ENCODE measurements at places on chromosomes 1 and 21.

DNA sequence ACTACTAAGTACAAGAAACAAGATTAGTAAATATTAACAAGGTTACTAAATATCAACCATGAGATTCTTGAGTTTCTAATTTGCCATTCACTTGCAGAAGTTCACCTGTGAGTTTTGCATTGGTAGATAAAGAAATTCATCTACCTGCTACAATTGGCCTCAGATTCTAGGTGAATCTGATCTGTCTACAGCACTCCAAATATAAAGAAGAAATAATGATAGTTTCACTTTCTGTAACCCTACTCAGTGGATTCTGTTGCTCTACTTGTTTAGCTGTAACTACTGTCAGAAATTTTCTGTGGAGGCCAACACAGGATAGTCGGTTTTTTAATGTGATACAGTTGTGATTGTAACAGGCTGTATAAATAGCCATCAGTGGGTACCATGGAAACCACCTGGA is 118.6 kb downstream of the NR5A2 start:
- DNase-seq, result no peak

DNA sequence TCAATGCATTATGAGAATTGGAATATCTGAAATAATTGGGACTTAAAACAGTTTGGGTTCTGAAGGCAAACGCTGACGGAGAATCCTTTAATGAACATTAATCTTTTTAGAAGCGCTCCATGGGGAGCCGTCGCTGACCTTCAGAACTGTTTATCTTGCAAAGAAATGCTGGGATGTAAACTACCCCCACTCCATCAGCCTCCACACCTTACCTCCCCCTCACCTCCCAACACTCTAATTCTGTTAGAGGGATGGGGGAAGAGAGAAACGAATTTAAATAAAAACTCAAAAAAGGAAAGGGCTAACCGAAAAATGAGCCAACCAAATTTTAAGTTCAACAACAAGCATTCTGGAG is 44.1 kb upstream of the DNAJC6 start:
- DNase-seq, result no peak

- DNase-seq, result no peak
Measured at GRCh38 chr1:55702064-55702463, 486.9 kb upstream of the USP24 start.

GRCh38 chr21:42850866-42851391 is 28.4 kb downstream of the WDR4 start:
- peak; percentile 53 for DNase-seq

DNA sequence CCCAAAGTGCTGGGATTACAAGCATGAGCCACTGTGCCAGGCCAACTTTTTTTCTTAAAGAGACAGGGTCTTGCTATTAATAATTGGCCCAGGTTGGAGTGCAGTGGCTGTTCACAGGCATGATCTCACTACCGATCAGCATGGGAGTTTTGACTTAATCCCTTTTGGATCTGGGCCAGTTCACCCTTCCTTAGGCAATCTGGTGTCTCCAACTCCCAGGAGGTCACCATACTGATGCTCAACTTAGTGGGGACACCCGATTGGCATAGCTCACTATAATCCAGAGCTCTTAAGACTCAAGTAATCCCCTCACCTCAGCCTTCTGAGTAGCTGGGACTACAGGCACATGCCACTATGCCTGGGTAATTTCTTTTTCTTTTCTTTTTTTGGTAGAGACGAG is 64.2 kb upstream of the SCYL3 start:
- DNase-seq, result no peak

- no peak for DNase-seq
Measured at GRCh38 chr21:36861595-36862323, 104.7 kb downstream of the HLCS start.

DNA sequence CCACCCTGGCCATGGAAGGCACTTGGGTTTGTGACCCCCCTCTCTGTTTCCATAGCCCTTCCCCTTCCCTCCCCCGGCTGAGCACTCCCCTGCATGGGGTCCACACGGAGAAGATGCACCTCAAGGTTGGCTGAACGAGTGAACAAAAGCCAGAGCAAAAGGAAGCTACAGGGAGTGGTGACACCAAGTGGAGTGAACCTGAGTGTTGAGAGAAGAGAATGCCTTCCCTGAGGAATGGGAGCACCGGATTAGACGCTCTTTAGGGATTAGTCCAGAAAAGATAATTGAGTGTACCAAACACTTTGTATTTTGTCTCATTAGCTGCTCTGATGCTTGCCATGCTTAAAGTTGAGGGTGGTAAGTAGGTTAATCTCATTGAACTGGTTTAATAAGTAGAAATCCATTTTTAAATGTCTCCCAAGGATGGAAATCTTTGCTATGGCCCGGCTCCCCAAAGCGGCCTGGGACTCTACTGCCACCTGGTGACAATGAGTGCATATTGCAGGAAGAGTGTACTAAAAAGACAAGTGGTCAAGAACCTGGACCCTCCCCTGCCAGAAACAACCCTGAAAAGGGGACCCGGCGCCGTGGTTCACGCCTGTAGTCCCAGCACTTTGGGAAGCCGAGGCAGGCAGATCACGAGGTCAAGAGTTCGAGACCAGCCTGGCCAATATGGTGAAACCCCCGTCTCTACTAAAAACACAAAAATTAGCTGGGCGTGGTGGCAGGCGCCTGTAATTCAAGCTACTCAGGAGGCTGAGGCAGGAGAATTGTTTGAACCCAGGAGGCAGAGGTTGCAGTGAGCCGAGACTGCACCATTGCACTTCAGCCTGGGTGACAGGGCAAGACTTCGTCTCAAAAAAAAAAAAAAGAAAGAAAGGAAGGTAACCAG is 150.6 kb upstream of the ZC3H12A start:
- peak; percentile 29 for DNase-seq

DNA sequence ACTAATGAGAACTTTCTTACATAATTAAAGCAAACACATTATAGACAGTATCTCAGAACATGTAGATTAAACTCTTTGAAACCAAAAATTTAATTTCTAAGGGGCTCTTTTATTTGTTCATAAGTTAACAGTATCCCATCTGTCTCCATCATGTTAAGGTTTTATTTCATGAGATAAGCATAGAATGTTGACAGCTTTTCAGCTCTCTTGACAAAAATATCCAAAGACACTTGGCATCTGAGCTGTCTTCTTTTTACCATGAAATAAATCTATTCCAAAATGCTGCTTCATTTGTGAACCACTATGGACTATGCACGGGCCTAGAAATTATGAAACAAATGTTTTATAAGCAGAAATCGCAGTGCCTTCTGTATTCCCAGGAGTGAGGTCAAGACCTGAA is 45.2 kb downstream of the SCYL3 start:
- no peak for DNase-seq

GRCh38 chr1:216936779-216937178 is 213.6 kb upstream of the ESRRG start:
- no peak for DNase-seq

DNA sequence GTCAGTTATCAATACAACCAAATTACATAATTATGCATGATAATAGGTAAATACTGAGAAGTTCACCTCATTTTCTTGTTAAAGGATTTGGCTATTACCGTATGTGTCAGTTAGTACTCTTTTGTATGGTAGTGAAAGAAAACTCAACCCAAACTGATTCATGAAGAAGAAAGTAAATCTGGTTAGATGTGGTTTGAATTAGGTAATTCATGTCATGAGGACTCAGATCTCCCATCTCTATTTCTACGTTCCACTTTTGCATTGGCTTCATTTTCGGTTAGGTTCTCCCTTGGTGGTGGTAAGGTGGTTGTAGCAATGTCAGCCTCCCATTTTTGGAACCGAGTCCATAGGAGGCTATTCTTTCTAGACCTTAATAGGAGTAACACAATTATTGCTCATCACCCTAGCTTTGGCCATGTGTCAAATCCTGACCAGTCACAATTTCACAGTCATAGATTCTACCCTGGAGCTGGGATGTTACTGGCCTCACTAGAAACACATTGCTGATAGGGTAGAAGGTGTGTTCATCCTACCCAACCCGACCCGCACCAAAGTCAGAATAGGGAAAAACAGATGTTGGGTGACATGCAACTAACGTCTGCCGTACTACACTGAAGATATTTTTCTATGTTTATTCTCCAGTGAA is 97.6 kb downstream of the OSBPL9 start:
- DNase-seq, result no peak

- no peak for DNase-seq
Measured at GRCh38 chr1:26874896-26875295, 11.9 kb downstream of the SFN start.

DNA sequence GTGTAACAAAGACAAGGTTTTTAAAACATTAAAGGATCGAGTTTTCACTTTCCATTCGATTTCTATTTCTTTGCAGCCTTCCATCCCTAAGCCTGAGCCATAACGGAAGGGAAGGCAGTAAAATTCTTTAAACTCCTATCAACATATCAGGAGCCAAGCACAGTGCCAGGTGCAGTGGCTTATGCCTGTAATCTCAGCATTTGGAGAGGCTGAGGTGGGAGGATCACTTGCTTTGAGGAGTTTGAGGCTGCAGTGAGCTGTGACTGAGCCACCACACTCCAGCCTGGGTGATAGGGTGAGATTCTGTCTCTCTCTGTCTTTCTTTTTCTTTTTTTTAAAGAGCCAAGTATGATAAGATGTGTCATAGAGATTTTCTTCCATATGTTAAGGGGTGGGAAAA is 217.5 kb upstream of the GREM2 start:
- no peak for DNase-seq

DNA sequence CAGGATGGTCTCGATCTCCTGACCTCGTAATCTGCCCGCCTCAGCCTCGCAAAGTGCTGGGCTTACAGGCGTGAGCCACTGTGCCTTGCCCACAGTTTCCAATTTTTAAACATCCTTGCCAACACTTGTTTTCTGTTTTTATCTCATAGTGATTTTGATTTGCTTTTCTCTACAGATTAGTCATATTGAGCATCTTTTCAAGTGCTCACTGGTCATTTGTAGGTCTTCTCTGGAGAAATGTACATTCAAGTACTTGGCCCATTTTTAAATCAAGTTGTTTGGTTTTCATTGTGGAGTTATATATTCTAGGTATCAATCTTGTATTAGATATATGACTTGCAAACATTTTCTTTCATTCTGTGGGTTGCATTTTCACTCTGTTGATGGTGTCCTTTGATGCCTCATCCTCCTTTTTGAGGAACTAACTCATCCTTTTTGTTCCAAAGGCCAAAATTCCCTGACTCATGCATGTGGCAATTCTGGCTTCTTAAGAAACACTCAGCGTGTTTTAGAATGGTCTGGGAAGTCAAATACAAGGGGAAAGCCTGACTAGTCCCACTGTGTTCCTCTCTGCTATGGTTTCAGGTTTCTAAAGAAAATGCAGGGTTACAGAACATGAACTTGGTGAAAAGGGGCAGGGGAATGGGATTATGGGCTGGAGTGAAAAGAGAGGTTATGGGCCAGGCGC is 37.3 kb downstream of the PTAFR start:
- no peak for DNase-seq

DNA sequence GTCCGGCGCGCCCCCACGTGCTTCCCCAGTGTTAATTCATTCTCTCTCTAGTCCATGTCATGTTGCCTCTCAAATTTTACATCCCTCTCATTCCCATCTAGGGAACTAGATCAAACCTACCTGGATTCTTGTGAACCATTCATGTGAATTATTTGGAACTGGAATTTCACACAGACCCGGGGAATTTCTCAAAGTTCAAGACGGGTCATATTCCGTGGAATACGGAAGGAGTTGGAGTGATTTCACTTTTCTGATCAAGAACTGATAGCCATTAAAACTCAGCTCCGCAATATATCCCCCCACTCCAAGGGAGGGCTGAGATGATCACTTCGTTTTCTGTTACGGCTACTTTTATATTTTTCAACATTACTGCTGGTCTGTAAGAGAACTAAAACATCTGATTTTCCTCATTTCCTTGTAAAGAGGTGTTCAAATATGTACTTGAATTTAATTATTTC is 1.0 kb upstream of the ENO1 start:
- DNase-seq, result no peak

GRCh38 chr1:3553166-3553939 is 58.0 kb downstream of the MEGF6 start:
- DNase-seq, result no peak

GRCh38 chr1:181149326-181150125 is 61.0 kb downstream of the IER5 start:
- DNase-seq, result no peak

GRCh38 chr1:117642963-117643362 is 37.1 kb downstream of the TENT5C start:
- no peak for DNase-seq

DNA sequence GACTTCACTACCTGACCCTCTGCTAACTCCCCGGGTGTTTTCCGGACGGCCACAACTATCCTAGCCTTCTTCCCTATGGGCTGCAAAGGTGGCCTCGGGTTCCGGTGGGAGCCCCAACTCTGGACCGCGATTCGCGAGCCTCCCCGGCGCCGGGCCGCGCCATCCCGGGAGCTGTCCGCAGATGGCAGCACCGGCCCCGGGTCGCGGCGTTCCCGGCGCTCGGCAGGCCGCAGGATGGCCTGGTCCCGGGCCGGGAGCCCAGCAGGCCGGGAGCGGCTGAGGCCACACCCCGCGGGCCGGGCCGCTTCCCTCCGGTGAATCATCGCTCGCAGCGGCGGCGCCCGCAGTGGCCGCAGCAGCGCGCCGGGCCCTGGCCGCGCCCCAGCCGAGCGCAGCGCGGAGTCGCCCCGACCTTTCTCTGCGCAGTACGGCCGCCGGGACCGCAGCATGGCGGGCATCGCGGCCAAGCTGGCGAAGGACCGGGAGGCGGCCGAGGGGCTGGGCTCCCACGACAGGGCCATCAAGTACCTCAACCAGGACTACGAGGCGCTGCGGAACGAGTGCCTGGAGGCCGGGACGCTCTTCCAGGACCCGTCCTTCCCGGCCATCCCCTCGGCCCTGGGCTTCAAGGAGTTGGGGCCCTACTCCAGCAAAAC is at the start of gene CAPN2:
TSS of gene CAPN2 (plus strand) at position 346 of the 656 bp plus-strand sequence. CDS start at position 448, 102 bp downstream.
- DNase-seq, result peak; percentile 87

DNA sequence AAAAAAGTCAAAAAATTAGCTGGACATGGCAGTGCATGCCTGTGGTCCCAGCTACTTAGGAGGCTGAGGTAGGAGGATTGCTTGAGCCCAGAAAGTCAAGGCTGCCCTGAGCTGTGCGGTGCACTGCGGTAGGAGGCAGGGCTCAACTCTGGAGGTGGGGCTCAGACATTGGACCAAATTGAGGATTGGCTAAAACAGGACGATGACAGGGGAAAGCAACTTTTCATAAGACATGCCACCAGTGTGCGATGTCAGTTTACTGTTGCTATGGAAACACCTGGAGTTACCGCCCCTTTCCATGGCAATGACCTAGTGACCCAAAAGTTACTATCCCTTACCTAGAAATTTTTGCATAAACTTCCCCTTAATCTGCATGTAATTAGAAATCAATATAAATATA is 85.3 kb downstream of the DISP3 start:
- DNase-seq, result no peak

- no peak for DNase-seq
Measured at GRCh38 chr1:24503870-24504523, 1.4 kb downstream of the RCAN3 start.

GRCh38 chr1:184859381-184860105 is 104.9 kb upstream of the EDEM3 start:
- DNase-seq, result no peak

GRCh38 chr1:48374785-48375184 is 97.2 kb downstream of the SPATA6 start:
- no peak for DNase-seq

GRCh38 chr21:29190923-29191331 is 60.5 kb downstream of the MAP3K7CL start:
- no peak for DNase-seq
